ENCODE measurements at places on chromosomes 2 and 18.

DNA sequence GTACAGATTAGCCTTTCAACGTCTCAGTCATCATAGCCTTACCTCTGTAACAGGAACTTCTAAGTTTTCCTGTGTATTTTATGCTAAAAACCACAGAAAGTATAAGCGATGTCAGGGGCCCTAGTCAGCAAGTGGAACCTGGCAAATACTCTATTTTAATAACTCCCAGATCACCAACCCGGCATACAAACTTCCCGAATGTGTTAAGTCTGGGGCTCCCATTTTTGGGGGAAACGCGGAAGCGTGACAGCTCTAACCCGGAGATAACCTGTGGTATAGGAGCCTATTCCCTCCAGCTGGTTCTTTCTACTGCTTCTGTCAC is 574 bp downstream of the NIFK start:
- DNase-seq: no peak

GRCh38 chr2:235614900-235615712 is 121.3 kb downstream of the AGAP1 start:
- DNase-seq: no peak

DNA sequence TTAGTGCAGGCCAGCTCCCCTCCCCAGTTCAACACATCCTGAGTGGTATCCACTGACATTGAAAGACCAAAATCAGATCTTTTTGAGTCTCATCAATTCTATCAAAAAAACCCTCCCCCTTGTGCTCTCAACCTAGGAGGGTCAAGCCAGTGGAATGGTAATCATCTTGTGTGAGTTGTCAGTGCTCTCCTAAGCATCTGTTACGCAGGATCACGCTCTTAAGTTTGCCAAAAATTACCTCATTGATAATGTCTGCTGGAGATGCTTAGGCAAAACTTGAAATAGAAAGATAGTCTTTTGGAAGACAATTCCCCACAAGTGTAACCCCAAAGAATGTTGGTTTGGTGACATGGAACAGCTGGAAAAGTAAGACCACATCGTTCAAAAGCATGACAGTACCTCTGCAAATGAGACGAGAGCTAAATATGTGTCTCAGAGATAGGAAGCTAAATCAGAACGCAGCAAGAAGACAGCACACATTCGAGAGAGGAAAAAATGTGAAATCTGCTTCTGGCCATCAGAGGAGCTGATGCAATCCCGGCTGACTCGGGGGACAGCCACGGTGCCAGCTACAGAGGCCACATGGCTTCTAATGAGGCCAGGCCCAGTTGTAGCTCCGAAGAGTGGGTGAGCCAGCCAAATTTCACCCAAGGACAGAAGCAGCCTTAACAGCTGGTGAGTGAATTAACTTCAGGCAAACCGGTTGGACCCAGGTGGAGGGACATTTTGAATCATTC is 753.9 kb downstream of the RNF144A start:
- DNase-seq: no peak

DNA sequence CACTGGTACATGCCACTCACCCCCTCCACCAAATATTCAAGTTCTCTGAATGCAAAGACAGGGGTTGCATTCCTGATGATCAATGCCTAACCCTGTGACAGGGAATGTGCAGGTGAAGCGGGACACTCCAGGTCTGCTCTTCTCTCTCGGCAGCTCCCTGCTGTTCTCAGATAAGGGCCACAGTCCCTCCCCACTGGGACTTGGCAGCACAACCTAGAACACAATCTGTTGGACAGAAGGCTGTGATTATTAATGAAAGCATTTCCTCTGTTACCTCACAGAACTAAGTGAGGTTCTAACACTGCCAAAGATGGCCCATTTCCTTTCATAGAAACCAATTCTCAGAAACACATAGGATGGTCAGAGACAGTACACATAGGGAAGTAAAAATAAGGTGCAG is 42.7 kb downstream of the VSNL1 start:
- DNase-seq: no peak

DNA sequence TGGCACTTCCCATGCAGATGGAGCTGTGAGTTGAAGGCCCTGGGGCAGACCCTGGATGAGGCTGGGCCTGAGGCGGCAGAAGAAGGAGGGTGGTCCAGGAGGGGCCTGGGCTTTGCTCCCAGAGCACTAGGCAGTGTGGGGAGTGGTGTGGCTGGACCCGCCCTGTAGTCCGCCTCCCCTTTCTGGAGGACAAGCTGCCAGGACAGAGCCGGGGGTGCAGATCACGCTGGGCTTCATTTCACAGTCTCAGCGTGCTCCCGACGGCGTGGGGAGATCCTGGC is 49.8 kb downstream of the PTGR3 start:
- DNase-seq: no peak

DNA sequence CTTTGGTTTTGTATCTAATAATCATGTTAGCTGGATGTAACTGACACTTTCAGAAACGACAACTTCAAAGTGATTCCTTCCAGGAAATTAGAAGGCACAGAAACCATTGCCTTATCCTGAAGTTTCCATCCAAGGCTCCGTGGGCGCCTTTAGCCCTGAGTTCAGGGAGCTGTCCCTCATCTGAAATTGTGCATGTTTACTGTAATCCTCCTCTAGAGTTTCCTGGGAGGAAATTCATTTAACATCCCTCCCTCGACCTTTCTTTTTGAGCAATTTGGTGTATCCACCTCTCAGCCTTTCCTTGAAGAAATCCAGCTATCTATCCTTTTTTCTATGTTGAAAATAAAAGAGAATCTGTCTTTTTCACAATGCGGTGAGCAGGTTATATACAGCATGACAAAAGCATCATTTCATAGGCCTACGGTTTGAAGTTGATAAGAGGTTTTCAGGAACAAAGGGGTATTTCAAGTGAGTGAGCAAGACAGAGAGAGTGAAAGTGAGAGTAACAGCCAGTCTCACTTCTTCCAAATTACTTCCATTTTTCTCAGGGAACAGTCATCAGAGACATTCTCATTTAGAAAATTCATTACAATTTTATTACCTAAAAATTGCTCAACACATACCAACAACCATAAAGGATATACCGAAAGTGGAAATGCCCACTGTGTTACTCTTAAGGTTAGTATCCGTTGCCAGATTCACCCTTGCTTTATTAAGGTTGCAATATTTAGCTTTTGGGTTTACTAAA is 167.3 kb downstream of the MREG start:
- DNase-seq: no peak

- no peak for DNase-seq
These were observed 221.3 kb upstream of the CTAGE1 start for GRCh38 chr18:22639026-22639463.

DNA sequence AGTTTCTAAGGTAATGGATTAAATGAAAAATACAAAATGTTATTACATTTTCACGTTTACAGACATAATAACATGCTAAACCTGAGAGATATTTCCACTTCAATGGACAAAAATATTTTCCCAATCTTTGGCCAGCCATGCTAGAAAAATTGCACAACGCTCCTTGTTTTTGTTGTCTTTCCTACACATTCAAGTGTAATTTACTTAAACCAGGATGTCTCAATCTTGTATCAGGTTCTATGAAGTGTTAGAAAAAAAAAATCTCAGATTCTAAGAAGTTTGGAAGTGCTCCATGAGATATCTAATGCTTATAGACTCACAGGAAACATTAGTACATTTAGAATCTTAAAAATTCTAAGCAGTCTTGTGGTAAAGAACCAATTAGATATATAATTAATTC is 141.8 kb upstream of the SLC35G4 start:
- no peak for DNase-seq

GRCh38 chr2:15367715-15368114 is 193.4 kb downstream of the NBAS start:
- DNase-seq: no peak

DNA sequence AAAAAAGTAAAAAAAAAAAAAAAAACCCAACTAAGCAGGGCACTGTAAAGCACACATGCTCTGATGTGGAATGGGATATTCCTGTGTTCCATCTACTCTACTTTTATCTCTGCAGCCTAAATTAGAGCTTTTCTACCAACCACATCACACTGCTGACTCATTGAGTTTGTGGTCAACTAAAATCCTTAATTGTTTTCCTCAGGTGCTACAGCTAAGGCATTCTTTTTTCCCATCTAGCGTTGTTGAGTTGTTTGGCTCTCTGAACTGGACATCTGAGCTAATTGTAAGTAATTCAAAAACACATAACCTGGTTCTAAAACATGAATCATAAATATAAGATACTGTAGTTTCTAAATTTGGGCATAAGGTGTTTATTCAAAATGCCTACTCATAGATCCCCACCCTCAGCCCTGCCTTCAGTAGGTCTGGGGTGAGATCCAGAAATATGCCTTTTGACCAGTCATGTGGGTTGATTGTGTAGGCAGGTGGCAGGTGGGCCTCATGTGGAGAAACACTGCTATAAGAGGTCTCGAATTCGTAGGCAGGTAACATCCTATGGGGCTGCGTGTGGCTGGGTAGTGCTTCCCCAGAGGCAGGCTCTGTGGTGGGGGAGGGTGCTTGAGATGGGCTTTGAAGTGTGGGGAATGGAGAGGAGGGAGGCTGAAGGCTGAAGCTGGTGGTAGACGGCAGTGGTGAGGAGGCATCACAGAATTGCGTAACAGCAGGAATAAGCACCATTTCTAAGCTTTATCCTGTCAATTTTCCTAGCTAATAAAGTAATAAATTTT is 27.2 kb downstream of the ANKRD29 start:
- DNase-seq: no peak

DNA sequence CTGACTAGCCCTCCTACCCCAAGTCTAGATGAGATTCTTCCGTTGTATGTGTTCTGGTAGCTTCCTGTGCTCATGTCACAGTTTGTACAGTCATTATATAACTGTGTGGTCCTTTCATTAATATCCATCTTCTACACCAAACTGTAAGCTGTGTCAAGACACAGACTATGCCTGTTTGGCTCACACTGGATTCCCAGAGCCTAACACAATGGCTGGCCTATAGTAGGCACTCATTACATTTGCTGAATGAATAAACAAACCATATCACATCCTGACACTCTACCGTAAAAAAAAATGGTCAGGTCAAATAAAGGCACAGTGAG is 72.6 kb downstream of the ANKRD44 start:
- no peak for DNase-seq

DNA sequence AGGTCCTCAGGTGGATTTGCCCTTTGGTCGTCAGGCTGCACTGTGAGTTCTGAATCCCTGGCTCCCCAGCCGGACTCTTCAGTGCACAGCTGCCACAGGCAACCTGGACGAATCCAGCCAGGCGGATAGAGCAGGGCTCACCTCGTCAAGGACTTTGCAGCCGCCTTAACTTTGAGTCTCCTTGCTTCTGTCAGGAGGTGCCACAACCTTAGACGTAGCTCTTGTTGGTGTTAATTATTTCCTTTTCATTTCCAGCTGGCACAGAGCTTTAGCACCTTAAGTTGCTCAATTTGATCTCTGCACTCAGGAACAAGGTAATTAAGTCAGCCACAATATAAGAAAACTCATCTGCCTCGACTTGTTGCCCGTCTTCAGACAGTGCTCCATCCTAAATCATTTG is 17.7 kb downstream of the SMIM21 start:
- no peak for DNase-seq

- DNase-seq: no peak
These were observed 943.1 kb upstream of the LRRTM1 start for GRCh38 chr2:81247648-81248047.

- peak; percentile 26 for DNase-seq
These were observed 31.3 kb downstream of the HJURP start for GRCh38 chr2:233822781-233823730.

- DNase-seq: no peak
These were observed 408.5 kb downstream of the FBXO15 start for GRCh38 chr18:73739098-73739497.

DNA sequence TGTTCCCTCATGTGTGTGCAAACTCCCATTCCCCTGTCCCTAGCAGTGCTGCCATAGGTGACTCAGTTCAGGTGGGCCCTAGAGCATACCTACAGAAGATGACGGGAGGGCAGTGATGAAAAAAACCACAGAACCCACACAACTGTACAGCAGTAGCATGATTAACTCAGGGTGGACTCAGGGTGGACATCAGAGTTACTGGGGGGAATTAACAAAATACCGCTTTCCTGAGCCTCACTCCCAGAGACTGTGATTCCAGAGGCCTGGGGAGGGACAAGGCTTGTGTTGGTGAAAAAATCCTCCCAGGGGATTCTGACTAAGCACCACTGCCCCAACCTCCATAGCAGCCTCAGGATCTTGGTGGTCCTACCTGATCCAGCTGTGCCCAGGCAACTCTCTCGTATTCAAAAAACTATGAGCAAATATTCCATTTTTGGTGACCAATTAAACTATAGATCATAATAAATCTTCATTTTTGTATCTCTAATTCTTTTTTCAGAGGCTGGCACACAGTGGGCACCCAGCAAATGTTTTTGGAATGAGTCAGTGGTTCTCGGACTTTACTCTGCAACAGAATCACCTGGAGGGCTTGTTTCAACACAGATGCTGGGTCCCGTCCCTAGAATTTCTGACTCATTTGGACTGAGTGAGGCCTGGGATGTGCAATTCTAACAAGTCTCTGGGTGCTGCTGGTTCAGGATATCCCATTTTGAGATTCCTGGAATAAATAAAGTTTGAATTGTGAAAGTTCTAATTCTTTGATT is 84.1 kb upstream of the NABP1 start:
- no peak for DNase-seq

DNA sequence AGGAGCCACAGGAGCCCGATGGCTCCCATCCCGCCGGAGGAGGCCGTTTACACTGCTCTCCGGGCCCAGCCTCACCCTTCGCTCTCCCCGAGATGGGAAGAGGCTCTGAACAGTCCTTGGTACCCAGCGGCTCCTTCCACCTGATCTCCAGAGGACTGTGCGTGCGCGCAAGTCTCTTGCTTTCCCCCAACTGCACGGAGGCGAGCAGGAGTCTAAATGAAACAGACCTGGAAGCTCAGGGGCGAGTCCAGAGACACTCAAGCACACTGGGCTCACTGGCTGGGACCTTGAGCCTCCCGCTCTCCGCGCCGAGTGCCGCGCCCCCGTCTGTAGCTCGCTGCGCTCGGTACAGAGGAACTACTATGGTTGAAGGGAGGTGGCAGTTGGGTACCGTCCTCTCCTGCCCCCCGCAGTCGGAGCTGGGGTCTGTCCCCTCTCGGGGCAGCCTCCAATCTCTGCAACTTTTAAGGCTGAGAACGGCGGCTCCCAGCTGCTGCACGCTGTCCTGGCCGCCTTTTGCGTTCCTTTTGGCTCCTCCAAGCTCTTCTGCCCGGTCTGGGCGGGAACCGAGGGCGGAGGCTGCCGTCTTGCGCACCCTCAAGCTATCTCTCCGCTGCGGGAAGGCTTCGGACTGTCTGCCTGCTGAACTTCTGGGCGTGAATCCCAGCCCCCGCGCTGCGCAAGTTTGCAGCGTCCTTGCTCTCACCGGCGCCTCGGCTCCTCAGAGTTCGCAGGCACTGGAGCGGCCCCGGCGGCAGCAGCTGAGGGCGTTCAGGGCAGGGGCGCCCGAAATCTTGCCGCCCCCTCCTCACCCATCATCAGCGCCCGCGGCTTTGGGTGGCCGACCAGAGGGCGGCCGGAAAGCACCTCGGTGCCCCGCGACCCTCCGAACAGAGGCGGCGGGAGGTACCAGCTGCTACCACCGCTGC is 491 bp downstream of the ALK start:
- DNase-seq: no peak

DNA sequence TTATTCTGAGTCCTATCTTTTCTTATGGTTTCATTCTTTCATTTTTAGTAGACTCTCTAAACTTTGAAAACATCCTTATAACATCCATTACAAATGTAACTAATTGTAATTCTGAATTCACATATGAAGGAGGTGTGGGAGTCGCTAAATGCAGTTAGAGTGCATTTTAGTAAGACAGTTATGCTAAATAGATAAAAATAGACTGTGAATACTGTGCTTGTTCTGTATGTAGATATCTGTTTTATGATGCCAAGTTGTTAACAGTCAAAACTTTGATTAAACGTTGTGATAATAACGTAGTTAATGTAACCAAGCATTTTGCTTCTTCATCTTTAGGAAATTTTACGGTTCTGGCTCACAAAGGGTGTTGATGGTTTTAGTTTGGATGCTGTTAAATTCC is 24.4 kb downstream of the SLC3A1 start:
- DNase-seq: no peak

Data from HL-60 (cell line).